ENCODE measurements at places on chromosomes 2 and 18. TPM values are rescaled to one million over a fixed set of nuclear protein-coding genes. Genes with fewer than 3 reads are reported as not detected.
A peak's percentile ranks its signal among the peaks of the same experiment; 100 is the strongest.

DNA sequence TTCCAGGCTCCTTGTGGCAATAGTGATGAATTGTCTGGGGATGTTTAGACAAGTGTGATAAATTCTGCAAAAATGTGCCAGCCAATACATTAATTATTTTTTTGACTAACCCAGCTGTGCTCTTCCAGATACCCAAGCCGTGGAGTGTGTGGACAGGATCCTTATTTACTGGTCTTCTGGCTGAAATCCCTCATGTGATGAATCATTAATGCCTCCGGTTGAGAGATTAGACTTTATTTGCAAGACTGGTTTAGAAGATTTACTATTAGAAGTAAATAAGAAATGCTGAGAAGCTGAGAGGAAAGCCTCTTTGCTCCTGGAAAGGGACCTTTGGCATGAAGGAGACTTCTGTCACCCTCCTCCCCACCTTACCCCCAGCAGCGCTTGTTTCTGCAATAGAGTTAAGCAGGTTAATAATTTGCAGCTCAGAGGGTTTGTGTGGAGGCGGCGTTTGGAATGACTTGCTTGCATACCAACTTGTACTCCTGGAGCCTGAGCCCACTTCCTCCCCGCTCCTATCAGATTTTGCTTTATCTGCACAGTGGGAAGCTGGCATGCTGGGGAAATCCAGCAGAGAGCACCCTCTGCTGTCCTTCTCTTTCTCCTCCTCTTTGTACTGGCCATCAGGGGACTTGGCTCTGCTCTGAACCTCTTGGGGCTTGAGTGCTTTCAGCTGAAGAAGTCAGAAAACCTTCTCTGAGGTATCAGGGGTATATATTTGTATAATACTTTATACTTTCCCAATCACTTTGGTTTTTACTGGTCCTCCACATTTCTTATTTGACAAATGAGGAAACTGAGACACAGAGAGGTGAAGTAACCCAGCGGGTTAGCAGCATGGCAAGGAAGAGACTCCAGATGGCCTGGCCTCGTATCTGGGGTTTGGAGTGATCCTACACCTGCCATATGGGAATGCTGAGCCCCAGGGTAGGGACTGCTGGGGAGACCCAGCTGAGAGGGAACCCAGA is 16.3 kb downstream of the SLC3A1 start:
- DNase-seq = peak; percentile 77

Gene ARHGAP15
- polyA plus RNA-seq = 33.6 TPM

Gene ZAP70
- 2.8 TPM for polyA plus RNA-seq

DNA sequence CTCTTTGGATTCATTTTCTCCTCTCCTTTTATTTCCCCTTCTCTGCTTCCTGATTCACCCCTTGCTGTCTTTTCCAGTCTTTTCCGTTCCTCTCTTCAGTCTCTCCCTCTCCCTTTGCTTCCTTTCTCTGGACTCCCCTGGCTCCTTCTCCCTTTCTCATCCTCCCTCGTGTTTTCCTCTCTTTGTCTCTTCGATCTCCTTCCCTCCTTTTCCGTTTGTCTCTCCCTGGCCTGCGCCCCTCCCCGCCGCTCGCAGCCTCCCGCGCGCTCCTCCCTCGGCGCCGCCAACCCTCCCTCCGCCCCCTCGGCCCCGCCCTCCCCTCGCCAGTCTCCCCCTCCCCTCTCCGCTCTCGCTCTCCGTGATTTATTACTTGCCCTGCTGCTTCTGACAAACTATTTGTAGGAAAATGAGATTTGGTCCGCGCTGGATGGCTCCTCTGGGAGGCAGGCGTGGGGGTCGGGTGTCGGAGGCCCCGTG is 46.0 kb upstream of the PAX8 start:
- DNase-seq = peak; percentile 50

Gene AMER3
- polyA plus RNA-seq = not detected

GRCh38 chr2:19865151-19865550 is 36.6 kb downstream of the TTC32 start:
- DNase-seq = no peak

GRCh38 chr2:43224571-43225092 is 1.8 kb downstream of the ZFP36L2 start:
- peak; percentile 88 for DNase-seq

GRCh38 chr2:20917287-20917660 is 94.4 kb upstream of the LDAH start:
- DNase-seq = no peak

Gene TMEM200C
- 4.9 TPM for polyA plus RNA-seq

GRCh38 chr2:149719695-149720094 is 132.1 kb upstream of the MMADHC start:
- no peak for DNase-seq

GRCh38 chr18:40849886-40850285 is 1105.1 kb upstream of the PIK3C3 start:
- DNase-seq = no peak

- no peak for DNase-seq
Observed at GRCh38 chr2:105432749-105433148, 33.9 kb upstream of the FHL2 start.

DNA sequence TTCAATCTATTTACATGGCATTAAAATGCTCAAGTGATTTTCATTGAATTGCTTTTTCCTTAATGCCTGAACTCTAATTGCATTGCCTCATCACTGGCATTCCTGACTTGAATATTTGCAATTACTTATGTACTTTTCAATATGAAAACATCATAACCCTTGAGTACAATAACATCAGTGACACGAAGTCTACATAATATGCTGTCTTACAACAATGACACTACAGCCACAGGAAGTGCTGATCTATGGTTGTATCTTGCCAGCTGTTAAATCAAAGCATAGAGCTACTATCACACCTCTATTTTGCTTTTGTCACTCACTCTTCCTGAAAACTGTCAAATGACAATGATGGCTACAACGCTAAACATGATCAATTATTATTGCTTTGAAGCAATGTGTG is 156.9 kb downstream of the CCDC102B start:
- no peak for DNase-seq

Data from left lung (tissue), 14 donors.